ENCODE measurements at places on chromosomes 5 and 9.

DNA sequence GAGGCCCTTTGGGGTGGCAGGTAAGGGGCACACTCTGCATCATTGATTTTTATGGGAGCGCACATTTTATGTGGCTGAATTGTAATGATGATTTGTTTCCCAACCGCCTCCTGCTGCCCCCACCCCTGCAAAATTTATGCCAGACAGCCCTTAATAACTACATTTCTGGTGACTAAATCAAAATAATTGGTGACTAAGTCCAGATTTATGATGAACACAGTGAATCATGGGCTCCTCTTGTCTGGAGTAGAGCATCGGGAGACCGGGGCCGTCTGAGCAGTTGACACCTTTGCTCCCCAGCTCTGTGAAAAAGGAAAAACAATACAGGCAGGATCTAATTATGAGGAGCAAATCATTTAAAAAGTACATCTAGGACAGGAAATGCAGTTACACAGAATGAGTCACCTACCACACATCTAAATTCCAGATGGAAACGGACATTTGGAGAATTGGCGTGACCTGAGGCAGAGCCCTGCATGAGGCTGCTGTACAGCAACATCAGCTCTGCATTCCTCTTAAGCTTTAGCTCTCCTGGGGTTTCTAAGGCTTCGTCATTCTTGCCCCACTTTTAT, 58.9 kb downstream of the DOCK2 start:
- H3K27me3 ChIP-seq = no peaks in the 10 kb centered on the region
- no peak for DNase-seq
- no peaks in the 10 kb centered on the region for H3K36me3 ChIP-seq
- no peak overlapping the region for H3K4me3 ChIP-seq

DNA sequence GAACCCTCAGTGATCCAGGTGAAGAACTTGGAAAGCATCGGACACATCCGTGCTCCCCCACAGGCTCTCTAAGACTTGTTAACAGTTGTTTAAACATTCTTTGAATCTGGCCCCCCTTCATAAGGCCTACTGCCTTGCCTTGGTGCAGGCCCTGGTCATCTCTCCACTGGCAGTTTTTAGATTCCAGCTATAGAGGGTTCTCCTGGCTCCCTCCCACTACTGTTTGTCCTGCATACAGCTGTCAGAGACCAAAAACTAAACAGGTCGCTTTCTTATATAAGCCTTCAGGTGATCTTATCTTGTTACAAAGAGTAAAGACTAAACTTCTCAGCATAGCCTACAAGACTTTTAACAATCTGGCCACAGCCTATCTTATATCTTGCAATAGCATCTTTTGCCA, 32.3 kb downstream of the NRG2 start:
- H3K27me3 ChIP-seq = no peaks in the 10 kb centered on the region
- DNase-seq = no peak
- no peaks in the 10 kb centered on the region for H3K36me3 ChIP-seq
- no peaks in the 10 kb centered on the region for H3K4me1 ChIP-seq

DNA sequence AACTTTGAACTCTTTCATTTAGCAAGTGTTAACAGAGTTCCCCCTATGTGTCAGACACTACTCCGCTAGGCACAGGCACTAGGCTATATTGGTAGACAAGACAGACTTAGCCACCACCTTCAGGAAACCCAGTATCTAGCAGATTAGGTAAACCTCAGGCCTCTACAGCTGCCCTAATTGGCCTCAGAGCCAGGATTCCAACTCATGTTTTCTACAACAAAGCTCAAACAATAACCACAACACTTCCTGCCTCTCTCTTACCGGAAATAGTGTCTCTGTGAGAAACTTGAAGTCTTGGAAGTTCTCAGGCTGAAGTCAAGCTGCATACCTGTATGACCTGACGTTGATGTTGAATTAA, 116.6 kb upstream of the SLC44A1 start:
- no peaks in the 10 kb centered on the region for H3K27me3 ChIP-seq
- no peaks in the 10 kb centered on the region for H3K4me1 ChIP-seq
- DNase-seq = no peak

GRCh38 chr5:79707535-79707934, 17.9 kb downstream of the CMYA5 start:
- H3K4me3 ChIP-seq = no peak overlapping the region
- H3K4me1 ChIP-seq = no peaks in the 10 kb centered on the region

GRCh38 chr5:173453167-173453566, 125.0 kb upstream of the STC2 start:
- H3K36me3 ChIP-seq = no peaks in the 10 kb centered on the region
- no peak overlapping the region for H3K4me3 ChIP-seq
- no peak overlapping the region for H3K27ac ChIP-seq
- no peaks in the 10 kb centered on the region for H3K27me3 ChIP-seq
- DNase-seq = no peak

GRCh38 chr9:121459513-121459912, 40.1 kb downstream of the GGTA1 start:
- H3K27me3 ChIP-seq = no peaks in the 10 kb centered on the region
- H3K4me1 ChIP-seq = no peaks in the 10 kb centered on the region
- H3K36me3 ChIP-seq = no peaks in the 10 kb centered on the region
- no peak for DNase-seq

DNA sequence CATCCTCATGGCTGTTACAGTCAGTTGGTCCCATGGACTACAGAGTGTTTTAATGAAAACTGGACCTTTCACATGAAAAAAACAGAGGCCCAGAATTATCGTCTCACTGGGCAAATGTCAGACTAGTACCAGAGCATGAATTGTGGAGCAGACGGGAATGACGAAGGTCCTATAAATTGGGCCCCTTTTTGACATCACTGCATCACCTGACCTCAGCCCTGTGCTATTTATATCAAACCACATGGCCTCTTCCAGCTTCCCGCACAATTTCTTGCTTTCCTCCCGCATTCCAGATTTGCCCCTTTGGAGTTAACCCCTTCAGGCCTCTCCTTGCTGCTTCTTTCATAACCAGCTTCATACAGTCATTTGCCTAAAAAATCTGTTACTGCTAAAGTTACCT, 301.7 kb downstream of the ATPSCKMT start:
- H3K4me1 ChIP-seq = no peaks in the 10 kb centered on the region
- H3K4me3 ChIP-seq = no peak overlapping the region
- H3K36me3 ChIP-seq = no peaks in the 10 kb centered on the region
- no peak for DNase-seq

Measured in prostate gland (tissue), 2 donors.